Smooth muscle cell of bladder (primary cell): ENCODE measurements at places on chromosomes 3 and 15. TPM values are rescaled to one million over a fixed set of nuclear protein-coding genes. Genes with fewer than 3 reads are reported as not detected.

Gene RARB
- 4.4 and 10.3 TPM in 2 replicates for total RNA-seq

Gene GOLGA6L7
- total RNA-seq = not detected in 2 replicates

Gene HRG
- total RNA-seq = under 0.01 TPM in 1 of 2 replicates, not detected in the other

Gene ZNF621
- total RNA-seq = 12.5 and 12.7 TPM in 2 replicates

Gene SATB1
- total RNA-seq = 14.1 and 20.5 TPM in 2 replicates

Gene RETNLB
- total RNA-seq = not detected in 2 replicates

Gene DPPA4
- total RNA-seq = not detected in 2 replicates

Gene ANKRD63
- total RNA-seq = not detected in 2 replicates

Gene CLDN18
- not detected in 2 replicates for total RNA-seq

Gene NANOGP8
- total RNA-seq = 0.14 TPM in 1 of 2 replicates, not detected in the other

Gene PROS1
- 16.9 and 19.2 TPM in 2 replicates for total RNA-seq

Gene RBPMS2
- total RNA-seq = 0.14 TPM in 1 of 2 replicates, not detected in the other

Gene DMXL2
- total RNA-seq = 15.8 and 25.7 TPM in 2 replicates

Gene GALNT15
- total RNA-seq = 12.1 and 20.2 TPM in 2 replicates

Gene POTEB
- total RNA-seq = not detected in 2 replicates

Gene MESP1
- total RNA-seq = 0.09 and 0.28 TPM in 2 replicates

Gene GPR62
- under 0.01 and 0.09 TPM in 2 replicates for total RNA-seq

Gene SCN10A
- under 0.01 TPM in 1 of 2 replicates, not detected in the other for total RNA-seq

Gene GOLGA6A
- 0.14 TPM in 1 of 2 replicates, not detected in the other for total RNA-seq

Gene SNTN
- total RNA-seq = not detected in 2 replicates

Gene MDFIC2
- not detected in 2 replicates for total RNA-seq

Gene KNG1
- total RNA-seq = not detected in 2 replicates

Gene HDDC3
- total RNA-seq = 10.0 and 11.0 TPM in 2 replicates

Gene KLHL40
- not detected in 2 replicates for total RNA-seq

Gene ARHGAP31
- total RNA-seq = 3.8 and 4.9 TPM in 2 replicates

Gene B2M
- total RNA-seq = 1,270 and 1,721 TPM in 2 replicates

Gene IRAK2
- 3.8 and 5.5 TPM in 2 replicates for total RNA-seq

Gene TOMM70
- 43.0 and 45.9 TPM in 2 replicates for total RNA-seq

Gene PRRT3
- total RNA-seq = 1.6 and 2.1 TPM in 2 replicates

Gene SLC6A1
- total RNA-seq = under 0.01 TPM in 1 of 2 replicates, not detected in the other

Gene EFHB
- 0.18 and 0.28 TPM in 2 replicates for total RNA-seq

Gene IMPG2
- total RNA-seq = 0.14 and 0.18 TPM in 2 replicates

Gene GADL1
- not detected in 2 replicates for total RNA-seq

Gene GPR15
- total RNA-seq = not detected in 2 replicates

Gene ANKRD34C
- total RNA-seq = not detected in 2 replicates

Gene UROC1
- not detected in 2 replicates for total RNA-seq

Gene CIAO2A
- total RNA-seq = 64.2 and 65.1 TPM in 2 replicates

Gene CDC25A
- total RNA-seq = 1.00 and 1.3 TPM in 2 replicates

Gene RPL4
- total RNA-seq = 1,618 and 1,908 TPM in 2 replicates

Gene CFAP44
- 3.8 and 5.4 TPM in 2 replicates for total RNA-seq

Gene CASR
- total RNA-seq = not detected in 2 replicates

Gene FAM162A
- 19.1 and 35.6 TPM in 2 replicates for total RNA-seq

Gene TMEM207
- not detected in 2 replicates for total RNA-seq

Gene TMEM212
- not detected in 2 replicates for total RNA-seq

Gene TGM4
- total RNA-seq = not detected in 2 replicates

Gene RPL32
- 2,212 and 2,795 TPM in 2 replicates for total RNA-seq

Gene BUB1B
- total RNA-seq = 2.4 and 2.9 TPM in 2 replicates

Gene RGMA
- 0.28 and 0.46 TPM in 2 replicates for total RNA-seq

Gene ST3GAL6
- 4.8 and 15.6 TPM in 2 replicates for total RNA-seq

Gene IQCF5
- total RNA-seq = not detected in 2 replicates

Gene WNT5A
- 4.4 and 35.6 TPM in 2 replicates for total RNA-seq
